ENCODE measurements at places on chromosomes 5 and 9.

DNA sequence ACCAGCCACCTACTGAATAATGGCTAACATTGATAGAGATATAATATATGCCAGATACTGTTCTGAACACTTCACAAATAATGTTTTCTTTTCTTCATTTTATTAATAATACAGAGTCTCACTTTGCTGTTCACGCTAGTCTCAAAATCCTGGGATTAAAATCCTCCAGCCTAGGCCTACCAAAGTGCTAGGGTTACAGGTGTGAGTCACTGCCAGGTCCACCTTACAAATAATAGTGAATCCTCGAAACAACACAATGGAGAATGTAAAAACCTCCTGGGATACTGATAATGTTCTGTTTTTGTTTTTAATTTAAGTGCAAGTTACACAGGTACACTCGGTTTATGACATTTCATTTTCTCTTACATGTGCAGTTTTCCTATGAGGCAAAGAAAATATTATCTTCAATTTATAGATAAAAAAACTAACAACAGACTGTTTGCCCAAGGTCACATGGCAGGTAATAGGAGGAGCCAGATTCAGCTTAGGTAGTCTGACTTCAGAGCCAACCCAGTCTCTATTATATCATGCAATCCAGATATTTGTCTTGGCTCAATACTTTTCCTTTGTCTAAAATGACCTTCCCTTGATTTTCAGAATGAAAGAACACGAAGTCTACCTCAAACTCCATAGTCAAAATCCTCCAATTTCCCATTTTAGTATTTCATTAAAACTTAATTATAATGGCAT, 7.8 kb downstream of the ZFR start:
- no peak for DNase-seq

DNA sequence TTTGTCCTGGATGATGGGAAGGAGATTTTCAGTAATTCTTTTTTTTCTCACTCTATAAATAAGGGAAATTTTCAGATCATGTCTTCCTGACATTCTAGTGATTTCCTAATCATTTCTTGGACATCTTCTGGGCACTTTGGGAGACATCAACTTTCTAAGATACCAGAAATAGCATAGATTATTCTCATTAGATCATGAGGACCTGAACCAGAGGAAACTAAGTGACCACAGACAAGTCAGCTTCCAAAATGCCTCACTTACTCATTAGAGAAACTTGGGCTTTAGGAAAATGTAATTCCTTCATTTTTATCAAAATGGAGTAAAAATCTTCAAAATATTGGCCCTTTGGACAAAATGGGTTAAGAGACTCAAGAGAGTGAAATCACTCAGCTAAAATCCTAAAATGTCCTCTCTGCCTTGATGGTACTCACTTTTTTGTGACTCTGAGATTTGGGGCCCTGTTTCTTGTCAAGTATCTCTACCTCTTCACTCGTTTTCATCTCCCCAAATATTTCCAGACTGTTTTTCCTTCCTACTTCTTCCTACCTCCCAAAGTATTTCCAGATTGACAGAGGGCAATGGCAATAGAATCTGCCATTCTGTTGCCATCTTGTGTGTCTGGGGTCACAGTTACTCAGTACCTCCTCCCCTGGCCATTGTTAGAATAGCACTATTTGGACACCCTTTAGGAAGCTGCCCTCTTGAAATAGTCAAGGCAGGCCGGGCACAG, 194.5 kb downstream of the NR3C1 start:
- DNase-seq: no peak

GRCh38 chr5:138676556-138677193, 76.5 kb upstream of the CTNNA1 start:
- DNase-seq: no peak

- no peak for DNase-seq
Measured at GRCh38 chr5:1135696-1136525, 24.0 kb upstream of the SLC12A7 start.

DNA sequence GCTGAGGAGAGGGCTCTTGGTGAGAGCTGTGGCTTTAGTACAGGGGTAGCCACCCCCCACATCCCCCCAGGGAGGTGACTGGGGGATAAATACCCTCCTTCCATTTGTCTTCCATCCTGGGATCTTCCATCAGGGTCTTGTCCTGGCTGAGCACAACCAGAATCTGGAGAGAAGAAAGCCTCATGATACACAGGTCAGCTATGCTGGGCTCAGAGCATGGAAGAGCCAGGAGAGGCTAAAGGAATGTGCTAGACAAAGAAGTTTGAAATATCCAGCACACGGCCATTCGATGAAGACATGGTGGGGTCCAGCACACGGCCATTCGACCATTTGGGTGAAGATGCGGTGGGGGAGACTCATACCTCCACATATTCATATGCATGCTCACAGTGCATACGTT, 30.0 kb downstream of the ROPN1L start:
- peak; percentile 25 for DNase-seq

GRCh38 chr9:133234577-133235322, 25.7 kb upstream of the OBP2B start:
- DNase-seq: no peak

DNA sequence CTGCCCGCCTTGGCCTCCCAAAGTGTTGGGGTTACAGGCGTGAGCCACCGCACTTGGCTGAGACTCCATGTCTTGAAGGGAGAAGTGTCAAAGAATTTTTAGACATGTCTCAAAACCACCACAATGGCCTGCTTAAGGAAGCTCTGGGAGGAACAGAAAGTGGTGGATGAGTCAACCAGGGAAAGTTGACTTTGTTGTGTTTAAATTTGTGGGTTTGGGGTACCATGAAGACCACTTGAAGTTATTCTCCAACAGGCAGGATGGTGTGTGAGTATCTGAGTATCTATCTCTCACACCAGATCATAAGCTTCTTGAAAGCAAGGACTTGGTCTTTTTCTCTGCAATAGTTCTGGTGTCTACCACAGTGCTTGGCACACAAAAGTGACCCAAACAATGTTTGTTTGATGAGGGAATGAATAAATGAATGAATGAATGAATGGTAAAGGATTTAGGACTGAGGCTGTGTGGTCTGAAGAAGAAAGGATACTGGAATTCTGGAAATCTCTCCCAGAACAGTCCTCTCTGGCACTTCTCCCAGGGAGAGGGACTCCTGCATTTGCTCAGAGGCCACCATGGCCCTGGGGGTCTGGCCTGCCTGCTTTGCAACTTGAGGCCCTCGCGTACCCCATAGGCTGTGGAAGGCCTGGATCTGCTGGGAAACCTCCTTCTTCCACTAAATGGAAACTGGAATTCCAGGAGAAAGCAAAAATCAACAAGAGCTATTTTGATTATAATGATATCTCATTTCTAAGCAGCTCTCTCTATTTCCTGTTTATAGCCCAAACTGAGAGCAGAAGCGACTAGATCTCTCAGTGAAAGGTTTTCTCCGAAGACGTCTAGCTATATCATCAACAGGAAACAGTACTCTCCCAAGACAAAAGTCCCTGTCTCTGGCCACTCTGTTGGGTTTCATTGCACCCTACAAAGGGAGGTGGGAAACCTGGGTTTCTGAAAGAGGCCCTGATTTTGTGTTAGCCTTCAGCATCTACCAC, 187.9 kb downstream of the PALM2AKAP2 start:
- DNase-seq: no peak
